ENCODE measurements at places on chromosomes 3 and 15. TPM values are rescaled to one million over a fixed set of nuclear protein-coding genes. Genes with fewer than 3 reads are reported as not detected.

DNA sequence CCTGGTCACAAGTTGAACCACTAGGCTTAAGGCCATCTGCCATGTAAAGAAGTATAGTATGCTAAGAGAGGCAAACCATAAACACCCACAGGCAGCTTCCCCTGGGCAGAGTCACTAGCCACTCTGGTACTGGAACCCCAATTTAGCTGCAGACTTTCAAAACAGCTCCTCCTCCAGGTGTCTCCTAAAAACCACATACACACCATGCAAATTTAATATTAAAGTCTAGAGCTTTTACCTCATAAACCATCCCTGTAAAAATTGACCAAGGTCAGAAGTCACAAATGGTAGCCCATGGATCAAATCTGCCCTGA lies 99.1 kb upstream of the STT3B start:
- no peak for DNase-seq

The ARGFX gene
- not detected for total RNA-seq

The ARPP21 gene
- total RNA-seq, result 2.1 TPM

- no peak for DNase-seq
Observed at GRCh38 chr3:134393074-134393473, 18.8 kb upstream of the AMOTL2 start.

GRCh38 chr15:25767356-25768151 lies 95.6 kb downstream of the ATP10A start:
- no peak for DNase-seq

The FRMD5 gene
- total RNA-seq, result 3.2 TPM

- DNase-seq, result no peak
Observed at GRCh38 chr3:152941859-152942258, 106.9 kb downstream of the P2RY1 start.

DNA sequence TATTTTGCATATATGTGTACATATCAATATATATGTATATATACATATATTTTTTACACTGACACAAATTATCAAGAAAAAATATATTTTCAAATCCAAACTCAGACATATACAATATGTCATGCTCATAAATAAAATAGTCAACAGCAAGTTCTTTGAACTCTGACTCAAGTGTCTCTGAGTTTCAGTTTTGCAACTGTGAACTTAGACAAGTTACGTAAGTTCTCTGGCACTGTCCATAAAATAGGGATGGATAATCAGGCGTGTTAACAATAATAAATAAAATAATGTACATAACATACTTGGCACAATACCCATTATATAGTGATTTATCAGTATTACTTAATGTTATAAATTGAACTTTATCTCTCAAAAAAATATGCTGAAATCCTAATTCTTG lies 12.1 kb upstream of the XRN1 start:
- no peak for DNase-seq

DNA sequence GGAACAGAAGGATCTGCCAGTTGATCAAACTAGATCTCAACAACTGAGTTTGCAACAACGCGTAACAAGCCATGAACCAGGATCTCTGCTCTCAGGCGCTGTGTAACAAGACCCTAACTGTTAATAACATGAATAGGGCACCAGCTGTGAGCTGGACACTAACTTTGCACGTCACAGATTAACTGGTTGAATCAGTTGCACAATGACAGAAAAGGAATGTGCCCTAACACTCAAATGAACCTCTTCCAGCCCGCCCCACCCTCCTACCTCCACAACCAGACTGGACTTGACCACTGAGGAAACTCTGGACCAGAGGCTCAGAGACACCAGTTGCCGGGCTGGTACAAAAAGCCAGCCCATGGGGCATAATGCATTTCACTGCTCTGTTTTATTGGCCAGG lies 34.3 kb downstream of the MCF2L2 start:
- no peak for DNase-seq
